Activated CD4-positive, alpha-beta T cell treated with anti-CD3 and anti-CD28 coated beads, Interleukin-10, Interleukin-2, amounts not matched to agents 100 ng/mL and 50 ng/mL, durations not matched to agents 16 hours and 8 hours (primary cell): ENCODE measurements at places on chromosomes 3 and 15.

- DNase-seq, result no peak
Measured at GRCh38 chr3:174959556-174960065, 100.5 kb downstream of the NAALADL2 start.

DNA sequence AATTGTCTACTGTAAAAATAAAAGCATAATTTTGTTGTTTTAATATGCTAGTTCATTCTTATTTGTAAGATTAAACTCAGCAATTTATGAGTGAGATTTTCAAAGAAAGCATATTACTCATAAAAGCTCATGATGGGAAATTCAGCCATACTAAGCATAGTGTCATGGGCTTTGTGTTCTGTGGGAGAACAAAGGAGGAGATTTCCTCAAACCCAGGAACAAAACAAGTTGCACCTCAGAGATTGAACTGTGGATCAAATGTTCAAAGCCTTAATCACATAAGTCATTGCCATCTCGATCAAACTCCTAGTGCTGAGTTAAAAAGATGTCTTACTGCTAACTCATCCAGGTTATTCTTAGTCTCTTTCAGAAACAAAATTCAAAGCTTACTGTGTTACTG is 85.6 kb upstream of the PDZRN3 start:
- DNase-seq, result no peak

- DNase-seq, result peak; percentile 19
Measured at GRCh38 chr3:19030522-19030839, 117.8 kb upstream of the KCNH8 start.

- DNase-seq, result no peak
Measured at GRCh38 chr3:129695230-129695629, 88.8 kb upstream of the PLXND1 start.
